ENCODE measurements at places on chromosomes 7 and 10.

GRCh38 chr7:22043367-22043766 lies 97.7 kb upstream of the CDCA7L start:
- DNase-seq = no peak

DNA sequence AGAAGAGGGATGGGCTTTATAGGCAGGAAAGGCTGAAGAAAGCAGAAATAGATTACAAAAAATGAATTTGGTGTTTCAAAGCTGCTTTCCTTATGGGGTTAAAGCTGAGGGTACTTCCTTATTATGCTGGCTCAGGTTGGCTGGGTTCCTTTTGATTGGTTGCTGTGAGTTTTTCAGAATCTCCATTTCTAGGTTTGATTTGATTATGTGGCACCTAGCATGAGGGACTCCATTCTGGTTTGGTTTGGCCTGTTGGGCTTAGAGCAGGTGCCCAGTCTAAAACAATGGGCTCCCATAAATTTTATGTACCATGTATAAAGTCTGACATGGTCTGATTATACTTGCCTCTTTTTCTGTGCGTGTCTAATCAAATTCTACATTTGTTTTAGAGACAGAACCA lies 362.7 kb downstream of the CXCL12 start:
- DNase-seq = no peak

GRCh38 chr10:126481181-126481580 lies 92.9 kb upstream of the ADAM12 start:
- no peak for DNase-seq

DNA sequence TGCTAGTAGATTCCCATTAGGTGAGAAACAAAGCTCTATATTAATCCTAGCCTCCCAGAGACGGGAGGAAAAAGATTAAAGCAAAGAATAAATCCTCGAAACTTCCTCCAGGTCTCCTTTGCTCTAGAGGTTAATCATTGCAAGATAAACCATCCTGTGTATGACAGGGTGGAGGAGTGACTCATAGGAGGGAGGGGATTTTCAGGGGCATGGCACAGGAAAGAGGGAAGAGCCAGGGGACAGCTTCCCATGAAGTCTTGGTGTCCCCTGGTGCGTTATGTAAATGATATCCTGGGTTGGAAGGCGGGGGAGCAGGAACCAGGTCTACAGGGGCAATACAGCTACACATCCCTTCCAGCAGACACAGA lies 780 bp downstream of the CYP3A5 start:
- DNase-seq = no peak

DNA sequence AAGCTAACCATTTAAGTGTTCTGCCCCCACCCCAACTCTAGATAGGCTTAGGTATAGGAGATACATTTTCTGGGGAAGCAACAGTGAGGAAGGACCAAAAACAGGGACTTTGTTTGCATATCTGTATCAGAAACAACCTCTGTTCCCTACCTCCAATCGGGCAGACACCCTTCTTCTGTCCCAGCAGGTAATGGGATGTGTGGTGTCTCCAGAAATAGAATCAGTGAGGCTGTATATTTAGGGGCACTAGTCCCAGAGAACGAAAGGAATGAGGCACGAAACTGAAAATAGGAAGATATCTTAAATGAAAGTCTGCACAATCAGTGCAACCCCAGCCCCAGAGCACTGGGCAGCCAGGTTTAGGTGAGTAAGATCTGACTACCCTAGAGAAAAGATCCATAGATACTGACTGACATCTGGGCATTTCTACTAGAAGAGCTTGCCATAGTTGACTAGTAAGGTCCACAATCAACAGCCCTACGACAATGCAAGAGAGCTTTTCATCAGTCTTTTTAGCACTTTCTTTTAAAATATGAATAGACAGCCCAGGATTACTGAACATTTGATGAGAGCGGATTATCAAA lies 28.1 kb downstream of the PLEKHA1 start:
- no peak for DNase-seq

- no peak for DNase-seq
These were observed 155.5 kb downstream of the BUB3 start for GRCh38 chr10:123309731-123310130.

Data from left renal cortex interstitium (tissue), 4 donors.